ENCODE measurements at places on chromosomes 16 and 17. TPM values are rescaled to one million over a fixed set of nuclear protein-coding genes. Genes with fewer than 3 reads are reported as not detected.

Gene SCIMP
- not detected for total RNA-seq

Gene RAD51C
- 55.2 TPM for total RNA-seq

Gene OR1F1
- not detected for total RNA-seq

Gene UMOD
- not detected for total RNA-seq

Gene CES3
- 0.44 TPM for total RNA-seq

Gene CACNB1
- 1.2 TPM for total RNA-seq

Gene SCARF1
- total RNA-seq: 0.47 TPM

Gene KRT14
- total RNA-seq: not detected

Gene PRRT2
- total RNA-seq: 0.94 TPM

Gene ITGB3
- 3.1 TPM for total RNA-seq

Gene TBKBP1
- total RNA-seq: 2.6 TPM

Gene ABCC3
- total RNA-seq: 13.3 TPM

Gene METTL9
- 194 TPM for total RNA-seq

Gene KCNH4
- not detected for total RNA-seq

Gene IRX5
- 1.2 TPM for total RNA-seq

Gene KRT31
- not detected for total RNA-seq

Gene IQCK
- 9.7 TPM for total RNA-seq

Gene CDH3
- 3.9 TPM for total RNA-seq

Gene SCN4A
- total RNA-seq: not detected

Gene MPDU1
- 216 TPM for total RNA-seq

Gene ABCA9
- total RNA-seq: not detected

Gene TEKT5
- total RNA-seq: 1.4 TPM

Gene CAVIN1
- 412 TPM for total RNA-seq

Gene CSH1
- not detected for total RNA-seq

Gene CREBBP
- total RNA-seq: 7.9 TPM

Gene FSCN2
- not detected for total RNA-seq

Gene GAN
- 6.6 TPM for total RNA-seq

Gene CDRT15
- total RNA-seq: not detected

Gene DHRS7C
- not detected for total RNA-seq

Gene SMIM36
- not detected for total RNA-seq

Gene NUDT21
- 83.5 TPM for total RNA-seq

Gene MRPS23
- 31.8 TPM for total RNA-seq

Gene SHCBP1
- 32.0 TPM for total RNA-seq

Gene KRTAP4-5
- total RNA-seq: not detected

Gene SNRNP25
- total RNA-seq: 50.4 TPM

Gene SEPTIN12
- not detected for total RNA-seq

Gene TPSG1
- total RNA-seq: not detected

Gene FOXC2
- total RNA-seq: 2.0 TPM

Gene VMO1
- total RNA-seq: 0.34 TPM

Gene OR3A3
- total RNA-seq: not detected

Gene NUTF2
- 296 TPM for total RNA-seq

Gene DNAI2
- total RNA-seq: not detected

Gene EFCAB5
- 0.22 TPM for total RNA-seq

Gene KSR1
- total RNA-seq: 3.8 TPM

Gene C17orf100
- total RNA-seq: 1.6 TPM

Gene AANAT
- not detected for total RNA-seq

Gene SDR42E2
- not detected for total RNA-seq

Gene KRTAP4-3
- total RNA-seq: not detected
